ENCODE measurements at places on chromosomes 12 and 14. TPM values are rescaled to one million over a fixed set of nuclear protein-coding genes. Genes with fewer than 3 reads are reported as not detected.

Gene CREBL2
- 24.3 TPM for total RNA-seq

Gene IAPP
- not detected for total RNA-seq

DNA sequence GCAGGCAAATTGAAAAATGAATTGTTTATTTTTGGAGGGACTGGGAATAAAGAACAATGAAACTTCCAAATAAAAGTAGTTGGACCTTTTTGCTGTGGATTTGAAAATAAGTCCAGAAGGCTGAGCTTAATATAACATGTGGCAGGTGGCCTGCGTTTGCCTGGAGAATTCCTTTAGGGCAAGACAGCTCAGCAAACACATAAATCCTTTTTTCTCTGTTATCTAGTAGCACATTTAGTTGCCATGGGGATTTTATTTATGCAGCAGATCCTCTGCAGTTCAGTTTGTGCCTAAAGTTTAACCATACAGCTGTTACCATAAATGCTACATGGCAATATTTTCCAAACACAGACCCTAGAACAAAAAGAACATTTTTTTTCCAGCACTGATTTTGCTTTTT is 180.0 kb downstream of the NPAS3 start:
- no peak overlapping the region for H3K4me3 ChIP-seq
- H3K27me3 ChIP-seq = peaks cover 2% of the 10 kb centered on the region
- H3K27ac ChIP-seq = no peak overlapping the region

GRCh38 chr12:112121780-112122565 is 3.4 kb upstream of the TRAFD1 start:
- peaks cover 3% of the 10 kb centered on the region for H3K36me3 ChIP-seq
- peak overlapping the region; percentile 76 for H3K4me3 ChIP-seq
- DNase-seq = peak; percentile 74
- no peaks in the 10 kb centered on the region for H3K27me3 ChIP-seq

- H3K4me3 ChIP-seq = peak overlapping the region; percentile 99
- H3K4me1 ChIP-seq = peaks cover 34% of the 10 kb centered on the region
- H3K36me3 ChIP-seq = peaks cover 12% of the 10 kb centered on the region
- DNase-seq = no peak
- no peaks in the 10 kb centered on the region for H3K27me3 ChIP-seq
- peak overlapping the region; percentile 93 for H3K27ac ChIP-seq
These were observed 947 bp downstream of the GAS2L3 start for GRCh38 chr12:100574187-100575074.

DNA sequence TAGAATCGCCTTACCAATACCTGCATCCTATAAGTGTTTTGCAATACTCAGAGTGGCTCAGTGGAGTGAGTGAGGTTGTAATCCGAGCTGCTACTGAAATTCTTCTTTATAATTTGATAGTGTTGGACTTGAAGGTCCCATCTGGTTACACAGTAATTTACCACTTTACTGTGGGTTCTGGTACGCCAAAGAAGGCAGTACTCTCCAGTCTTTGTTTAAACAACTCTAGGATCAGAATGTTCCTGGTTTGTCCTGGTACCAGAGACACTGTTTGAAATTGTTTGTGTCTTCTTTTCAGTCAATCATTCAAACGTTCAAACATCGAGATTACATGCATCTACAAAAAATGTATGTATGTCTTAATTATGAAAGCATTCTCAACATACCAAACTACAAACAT is 51.3 kb upstream of the AMN1 start:
- H3K36me3 ChIP-seq = no peaks in the 10 kb centered on the region
- no peak for DNase-seq
- H3K4me1 ChIP-seq = no peaks in the 10 kb centered on the region
- no peak overlapping the region for H3K4me3 ChIP-seq

GRCh38 chr14:61575551-61576150 is 119.7 kb upstream of the HIF1A start:
- no peaks in the 10 kb centered on the region for H3K36me3 ChIP-seq
- peak overlapping the region; percentile 51 for H3K27ac ChIP-seq
- H3K27me3 ChIP-seq = no peaks in the 10 kb centered on the region
- peak overlapping the region; percentile 18 for H3K4me3 ChIP-seq
- H3K4me1 ChIP-seq = peaks cover 66% of the 10 kb centered on the region

- H3K4me1 ChIP-seq = peaks cover 16% of the 10 kb centered on the region
- H3K27ac ChIP-seq = peak overlapping the region; percentile 71
- DNase-seq = peak; percentile 37
- peak overlapping the region; percentile 69 for H3K4me3 ChIP-seq
These were observed 201.2 kb downstream of the TTC8 start for GRCh38 chr14:89025561-89026236.

Gene SERPINA9
- not detected for total RNA-seq

DNA sequence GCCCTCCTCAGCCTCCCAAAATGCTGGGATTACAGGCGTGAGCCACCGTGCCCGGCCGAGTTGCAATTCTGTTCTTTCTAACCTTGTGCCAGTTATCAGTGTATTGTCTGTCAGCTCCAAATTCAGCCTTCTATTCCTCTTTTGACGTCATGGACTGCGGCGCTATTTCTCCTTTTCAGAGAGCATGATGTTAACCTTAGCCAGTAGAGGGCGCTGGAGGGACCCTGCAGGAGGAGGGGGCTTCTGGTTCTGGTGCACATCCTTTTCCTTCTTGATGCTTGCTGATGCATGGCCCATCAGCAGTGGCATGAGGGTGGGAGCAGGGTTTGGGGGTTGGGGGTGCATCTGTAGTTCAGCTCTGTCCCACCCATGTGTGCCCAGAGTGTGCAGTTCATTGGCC is 179.3 kb upstream of the RMST start:
- no peaks in the 10 kb centered on the region for H3K4me1 ChIP-seq
- no peaks in the 10 kb centered on the region for H3K36me3 ChIP-seq
- H3K4me3 ChIP-seq = no peak overlapping the region
- peaks cover 2% of the 10 kb centered on the region for H3K27me3 ChIP-seq

DNA sequence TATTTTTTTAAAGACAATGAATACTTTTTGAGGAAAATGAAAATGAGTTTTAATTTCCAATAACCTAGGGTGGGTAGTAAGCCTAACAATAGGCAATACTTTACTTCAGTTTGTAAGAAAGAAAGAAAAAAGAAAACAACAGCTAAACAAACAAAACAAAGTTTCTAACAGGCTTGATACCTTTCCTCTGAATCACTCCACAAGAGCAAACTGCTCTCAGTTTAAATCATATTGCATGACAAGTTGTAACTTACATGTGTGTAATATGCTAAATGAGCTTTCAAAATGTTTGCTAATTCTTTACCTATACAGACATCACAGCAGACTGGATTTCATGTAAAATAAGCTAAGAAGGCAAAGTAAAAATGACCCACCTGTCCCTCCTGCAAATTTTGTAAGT is 6.7 kb upstream of the LMO3 start:
- H3K4me1 ChIP-seq = peaks cover 54% of the 10 kb centered on the region
- no peaks in the 10 kb centered on the region for H3K36me3 ChIP-seq
- peak overlapping the region; percentile 85 for H3K4me3 ChIP-seq
- 0 out of 2 replicates have a peak overlapping the region, but pooled peaks have one; percentile 3 for H3K27ac ChIP-seq

DNA sequence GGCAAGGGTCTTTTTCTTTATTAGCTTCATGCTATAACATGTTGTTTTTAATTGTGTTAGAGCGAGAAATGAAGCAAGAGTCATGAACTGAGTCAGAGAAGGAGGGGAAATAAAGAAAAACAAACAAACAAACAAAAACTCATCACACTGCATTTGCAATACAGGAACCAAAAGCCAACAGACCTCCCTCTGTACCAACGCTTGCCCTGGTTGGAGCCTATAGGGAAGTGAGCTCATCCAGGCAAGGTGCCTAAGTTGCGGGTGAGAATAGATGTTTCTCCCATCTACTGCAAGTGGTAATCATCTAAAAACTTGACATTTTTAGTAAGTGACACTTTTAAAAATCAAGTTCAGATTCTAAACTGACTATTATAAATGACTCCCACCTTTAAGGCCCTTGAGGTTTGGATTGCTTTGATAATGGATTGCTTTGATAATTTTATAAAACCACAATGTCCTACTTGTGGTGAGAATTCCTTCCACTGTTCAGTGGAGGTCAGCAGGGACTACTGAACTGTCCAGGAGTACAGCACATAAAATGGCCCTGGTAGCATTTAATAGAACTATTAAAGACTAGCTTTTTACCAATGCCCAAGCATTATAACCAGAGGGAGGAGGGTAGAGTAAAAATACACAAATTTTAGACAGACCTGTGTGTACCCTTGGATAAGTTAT is 31.3 kb downstream of the SLC38A1 start:
- H3K36me3 ChIP-seq = peaks cover 54% of the 10 kb centered on the region
- no peak overlapping the region for H3K27ac ChIP-seq
- peaks cover 18% of the 10 kb centered on the region for H3K4me1 ChIP-seq
- DNase-seq = no peak
- no peak overlapping the region for H3K4me3 ChIP-seq
- H3K27me3 ChIP-seq = no peaks in the 10 kb centered on the region

GRCh38 chr14:88849716-88850115 is 25.3 kb downstream of the TTC8 start:
- H3K27me3 ChIP-seq = no peaks in the 10 kb centered on the region
- H3K4me3 ChIP-seq = no peak overlapping the region
- no peak for DNase-seq
- H3K27ac ChIP-seq = peak overlapping the region; percentile 31
- H3K4me1 ChIP-seq = peaks cover 87% of the 10 kb centered on the region

GRCh38 chr12:78359520-78359919 is 505.1 kb upstream of the SYT1 start:
- H3K4me1 ChIP-seq = peaks cover 6% of the 10 kb centered on the region
- no peak overlapping the region for H3K4me3 ChIP-seq
- H3K27ac ChIP-seq = no peak overlapping the region

GRCh38 chr14:28142400-28143015 is 624.1 kb upstream of the FOXG1 start:
- H3K4me1 ChIP-seq = no peaks in the 10 kb centered on the region
- no peak overlapping the region for H3K27ac ChIP-seq
- H3K4me3 ChIP-seq = no peak overlapping the region
- no peaks in the 10 kb centered on the region for H3K36me3 ChIP-seq
- no peak for DNase-seq

- peaks cover 1% of the 10 kb centered on the region for H3K27me3 ChIP-seq
- no peak overlapping the region for H3K4me3 ChIP-seq
- no peak for DNase-seq
- no peaks in the 10 kb centered on the region for H3K36me3 ChIP-seq
These were observed 145.8 kb downstream of the TSPAN9 start for GRCh38 chr12:3222979-3223378.

Gene PPP4R4
- not detected for total RNA-seq

DNA sequence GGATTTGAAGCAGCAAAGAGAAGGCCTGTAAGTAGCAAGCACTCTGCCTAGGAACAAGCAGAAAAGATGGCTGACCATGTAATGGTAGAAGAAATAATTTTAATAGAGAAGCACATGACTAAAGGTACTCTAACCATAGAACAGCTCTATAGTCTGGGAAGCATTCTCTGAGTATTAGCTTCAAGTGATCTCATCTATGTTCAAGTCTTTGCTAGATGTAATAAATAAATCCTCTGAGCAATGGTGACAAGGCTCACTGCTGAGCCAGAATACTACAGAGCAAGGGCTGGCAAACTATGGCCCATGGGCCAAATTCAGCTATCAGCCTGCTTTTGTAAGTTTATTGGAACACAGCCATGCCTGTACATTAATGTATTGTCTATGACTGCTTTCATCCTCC is 84.8 kb downstream of the PEBP1 start:
- no peaks in the 10 kb centered on the region for H3K4me1 ChIP-seq
- peak overlapping the region; percentile 8 for H3K27ac ChIP-seq
- H3K36me3 ChIP-seq = peaks cover 14% of the 10 kb centered on the region
- peak; percentile 1 for DNase-seq
- H3K4me3 ChIP-seq = no peak overlapping the region

Gene ETV6
- total RNA-seq = 17.8 TPM

GRCh38 chr12:77151030-77151429 is 85.7 kb upstream of the E2F7 start:
- H3K4me3 ChIP-seq = no peak overlapping the region
- H3K36me3 ChIP-seq = no peaks in the 10 kb centered on the region
- no peak for DNase-seq
- peaks cover 2% of the 10 kb centered on the region for H3K27me3 ChIP-seq
- peaks cover 14% of the 10 kb centered on the region for H3K4me1 ChIP-seq

Gene RNF212B
- total RNA-seq = not detected

GRCh38 chr12:65853489-65854157 is 29.3 kb downstream of the HMGA2 start:
- H3K36me3 ChIP-seq = peaks cover 48% of the 10 kb centered on the region
- H3K4me3 ChIP-seq = peak overlapping the region; percentile 81
- H3K4me1 ChIP-seq = peaks cover 96% of the 10 kb centered on the region
- peak; percentile 87 for DNase-seq
- H3K27me3 ChIP-seq = peaks cover 4% of the 10 kb centered on the region

DNA sequence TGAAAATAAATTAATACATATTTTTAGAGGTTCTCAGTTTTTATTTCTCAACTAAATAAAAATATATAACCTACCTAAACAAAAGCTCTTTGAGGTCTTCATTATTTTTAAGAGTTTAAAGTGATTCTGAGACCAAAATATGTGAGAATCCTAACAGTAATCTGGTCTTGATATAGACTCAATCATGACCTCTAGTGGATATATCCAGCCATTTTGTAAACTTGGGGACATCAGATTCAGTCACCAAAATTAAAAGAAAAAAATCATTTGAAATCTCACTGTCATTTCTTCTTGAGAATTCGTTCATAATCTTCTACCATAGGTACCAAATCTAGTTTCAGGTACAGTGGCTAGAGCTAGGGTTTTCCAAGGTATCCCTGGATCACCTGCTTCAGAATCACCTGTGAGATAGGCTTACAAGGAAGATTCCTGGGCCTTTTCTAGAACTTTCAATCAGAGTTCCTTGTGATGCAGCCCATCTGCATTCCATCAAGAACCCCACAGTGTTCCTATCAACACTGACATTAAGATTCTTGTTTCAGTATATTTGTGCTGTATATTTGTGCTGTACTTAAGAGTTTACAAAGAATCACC is 214.9 kb downstream of the ADAMTS20 start:
- no peak overlapping the region for H3K27ac ChIP-seq
- H3K27me3 ChIP-seq = no peaks in the 10 kb centered on the region
- peak; percentile 29 for DNase-seq
- peaks cover 57% of the 10 kb centered on the region for H3K4me1 ChIP-seq

Data from HFFc6 (cell line).